ENCODE measurements at places on chromosomes 3 and 15.
A peak's percentile ranks its signal among the peaks of the same experiment; 100 is the strongest.

DNA sequence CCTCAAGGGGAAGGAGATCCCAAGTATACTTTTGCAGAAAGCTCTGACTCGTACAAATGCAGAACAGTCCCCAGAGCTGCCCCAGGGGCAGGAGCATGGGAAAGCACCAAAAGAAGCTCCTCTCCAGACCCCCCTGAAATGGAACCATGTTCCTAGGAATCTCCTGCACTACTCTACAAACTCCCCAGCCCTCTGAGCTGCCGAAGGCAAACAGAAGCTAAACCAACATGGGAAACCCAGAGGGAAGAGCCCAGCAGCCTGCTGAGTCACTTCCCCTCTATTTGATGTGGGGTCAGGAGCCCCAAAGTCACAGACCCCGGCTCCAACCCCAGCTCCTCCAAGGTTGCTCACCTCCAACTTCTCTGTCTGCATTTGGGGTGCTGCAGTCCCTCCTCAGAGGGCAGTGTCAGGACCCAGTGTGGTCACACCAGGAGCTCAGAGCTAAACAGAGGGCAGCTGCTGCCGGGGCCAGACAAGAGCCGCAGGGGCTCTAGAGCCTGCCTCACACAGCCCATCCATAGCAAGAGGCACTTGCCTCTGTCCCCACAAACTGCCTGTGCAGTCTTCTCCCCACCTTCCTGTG lies 3.8 kb upstream of the PLXNA1 start:
- no peak for DNase-seq

DNA sequence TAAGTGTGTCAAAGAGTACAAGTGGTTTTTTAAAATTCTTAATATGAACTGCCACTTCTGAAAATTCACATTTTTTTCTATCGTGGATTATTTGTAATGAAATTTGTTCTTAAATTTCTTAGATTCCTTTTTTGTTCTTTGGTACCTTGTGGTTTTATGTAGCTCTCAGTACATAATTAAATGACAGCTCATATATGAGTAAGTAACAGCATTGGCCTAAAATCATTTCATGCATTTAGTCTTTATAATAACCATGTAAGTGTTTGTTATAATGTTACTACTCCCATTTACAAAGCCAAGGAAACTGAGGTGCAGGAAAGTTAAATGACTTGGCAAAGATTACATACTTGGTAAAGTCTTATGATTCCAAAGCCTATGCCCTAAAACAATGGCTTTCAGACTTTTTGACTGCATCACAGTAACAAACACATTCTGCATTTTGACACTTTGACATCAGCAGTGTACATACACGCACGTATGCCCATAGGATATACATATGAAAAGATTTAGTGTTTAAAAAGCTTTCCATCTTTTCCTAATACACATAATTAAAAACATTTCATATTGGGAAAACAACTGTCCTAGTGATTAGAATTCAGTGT lies 14.9 kb downstream of the SPRED1 start:
- DNase-seq, result no peak

DNA sequence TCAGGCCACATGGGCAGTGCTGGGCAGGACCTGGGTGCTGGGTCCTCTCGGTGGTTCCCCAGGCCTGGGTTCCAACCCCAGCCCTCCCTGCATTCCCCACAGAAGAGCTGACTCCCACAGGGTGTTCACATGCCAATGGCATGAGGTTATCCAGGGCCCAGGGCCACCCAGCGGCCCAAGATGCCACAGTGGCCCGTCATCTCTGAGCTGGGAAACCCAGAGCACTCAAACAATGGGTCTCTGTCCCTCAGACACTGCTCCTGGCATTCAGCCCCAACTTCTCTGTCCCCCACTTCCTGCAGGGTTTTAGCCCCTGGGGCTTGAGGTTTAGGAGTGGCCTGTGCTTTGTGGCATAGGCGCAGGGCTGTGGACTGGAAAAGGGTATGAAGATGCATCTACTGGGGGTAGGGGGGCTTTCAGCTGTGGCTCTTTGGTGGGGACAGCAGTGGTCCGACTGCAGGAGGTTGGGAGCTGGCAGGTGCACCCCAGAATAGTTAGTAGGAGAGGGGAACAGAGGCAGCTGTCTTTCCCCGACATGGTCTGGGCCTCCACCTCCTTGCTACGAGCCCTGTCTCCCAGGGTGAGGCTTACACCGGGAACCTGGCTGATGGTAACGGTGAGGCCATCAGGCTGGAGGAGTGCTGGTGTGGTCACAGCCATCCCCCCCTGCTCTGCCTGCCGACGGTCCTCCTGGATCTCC lies 1.7 kb downstream of the CCDC9B start:
- peak; percentile 60 for DNase-seq

- no peak for DNase-seq
Observed at GRCh38 chr15:70053716-70054229, 43.9 kb downstream of the TLE3 start.

DNA sequence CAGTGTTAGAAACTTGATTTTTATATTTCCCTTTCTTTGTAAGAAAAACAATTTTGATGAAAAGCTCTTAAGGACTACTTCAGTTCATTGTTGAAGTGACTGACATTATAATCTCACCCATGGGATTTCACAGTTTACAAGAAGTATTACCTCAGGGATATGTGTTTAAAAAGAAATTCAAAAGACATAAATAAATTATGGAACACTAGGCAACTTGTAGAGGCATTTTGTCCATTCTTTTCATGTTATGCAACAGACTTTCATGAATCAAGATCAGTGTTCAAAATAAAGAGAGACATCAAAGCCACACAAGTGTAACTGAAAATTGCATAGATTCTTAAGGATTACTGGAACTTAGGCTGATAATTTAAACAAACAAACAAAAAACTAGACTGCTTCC lies 196.8 kb upstream of the AGTR1 start:
- no peak for DNase-seq

GRCh38 chr15:39251413-39252133 lies 329.3 kb upstream of the THBS1 start:
- no peak for DNase-seq

DNA sequence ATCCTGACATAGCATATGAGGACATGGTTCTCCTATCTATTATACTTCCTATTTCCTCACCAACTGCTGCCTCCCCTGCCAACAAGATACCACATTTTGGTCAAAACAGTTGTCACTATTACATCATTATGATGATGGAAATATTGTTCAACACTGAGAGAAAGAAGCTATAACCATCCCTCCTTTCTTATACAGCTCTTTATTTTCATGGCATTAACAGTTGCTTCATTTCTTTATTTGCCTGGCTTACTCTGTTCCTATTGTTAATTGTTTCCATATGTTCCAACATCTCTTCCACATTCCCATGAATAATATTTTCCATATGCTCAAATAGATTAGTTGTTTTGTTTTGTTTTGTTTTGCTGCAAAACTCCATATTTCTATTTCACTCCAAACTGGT lies 40.8 kb upstream of the FILIP1L start:
- no peak for DNase-seq

GRCh38 chr3:42023380-42023779 lies 61.5 kb upstream of the ULK4 start:
- DNase-seq, result no peak

DNA sequence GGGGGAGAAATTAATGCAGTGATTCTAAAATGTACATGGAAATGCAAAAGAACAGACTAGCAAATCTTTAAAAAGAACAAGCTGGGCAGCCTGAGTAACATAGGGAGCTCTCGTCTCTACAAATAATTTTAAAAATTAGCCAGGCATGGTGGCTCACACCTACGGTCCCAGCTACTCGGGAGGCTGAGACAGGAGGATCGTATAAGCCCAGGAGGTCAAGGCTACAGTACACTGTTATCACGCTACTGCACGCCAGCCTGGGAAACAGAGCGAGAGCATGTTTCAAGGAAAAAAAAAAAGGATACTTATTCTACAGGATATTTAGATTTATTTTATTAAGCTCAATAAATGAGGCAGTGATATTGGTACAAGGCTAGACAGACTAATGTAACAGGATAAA lies 40.9 kb downstream of the STAG1 start:
- no peak for DNase-seq
